ENCODE measurements at places on chromosomes 4 and X. TPM values are rescaled to one million over a fixed set of nuclear protein-coding genes. Genes with fewer than 3 reads are reported as not detected.

DNA sequence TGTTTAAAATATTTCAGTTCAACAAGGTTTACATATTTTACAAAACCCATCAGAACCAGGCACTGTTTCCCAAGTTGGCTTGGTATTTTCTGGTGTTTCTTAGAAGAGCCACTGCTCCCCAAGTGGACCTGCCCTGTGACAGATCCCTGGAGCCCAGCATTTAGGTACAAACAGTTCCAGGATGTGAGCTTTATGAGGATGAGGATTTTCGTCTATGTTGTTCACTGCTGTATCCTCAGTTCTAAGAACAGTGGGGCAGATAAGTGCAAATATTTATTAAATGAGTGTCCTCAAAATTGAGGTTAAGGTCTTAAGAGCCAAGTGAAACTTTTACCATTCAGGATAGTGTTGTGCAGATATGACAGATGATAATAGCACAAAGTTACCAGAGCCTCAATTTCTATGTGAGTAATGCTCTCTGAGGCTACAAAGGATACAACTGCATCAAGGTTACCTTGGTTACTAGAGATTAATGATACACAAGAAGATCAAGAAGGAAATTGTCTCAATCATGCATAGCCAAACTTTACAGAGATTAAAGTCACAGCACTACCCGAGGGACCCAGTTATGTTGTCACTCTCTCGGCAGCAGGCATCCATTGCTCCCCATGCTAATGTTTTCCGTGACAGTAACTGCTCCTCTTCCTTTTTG is 37.5 kb downstream of the ANXA3 start:
- DNase-seq = no peak

GRCh38 chrX:137749246-137749645 is 183.3 kb downstream of the ZIC3 start:
- no peak for DNase-seq

- DNase-seq = no peak
Measured at GRCh38 chrX:105190252-105190853, 30.1 kb downstream of the TEX13A start.

GRCh38 chrX:150512461-150512901 is 55.9 kb upstream of the MTM1 start:
- DNase-seq = no peak

GRCh38 chrX:70176938-70177533 is at the start of gene DGAT2L6:
DGAT2L6 (plus strand) TSS chrX:70177483; CDS start chrX:70177583, 100 bp downstream.
- no peak for DNase-seq

DNA sequence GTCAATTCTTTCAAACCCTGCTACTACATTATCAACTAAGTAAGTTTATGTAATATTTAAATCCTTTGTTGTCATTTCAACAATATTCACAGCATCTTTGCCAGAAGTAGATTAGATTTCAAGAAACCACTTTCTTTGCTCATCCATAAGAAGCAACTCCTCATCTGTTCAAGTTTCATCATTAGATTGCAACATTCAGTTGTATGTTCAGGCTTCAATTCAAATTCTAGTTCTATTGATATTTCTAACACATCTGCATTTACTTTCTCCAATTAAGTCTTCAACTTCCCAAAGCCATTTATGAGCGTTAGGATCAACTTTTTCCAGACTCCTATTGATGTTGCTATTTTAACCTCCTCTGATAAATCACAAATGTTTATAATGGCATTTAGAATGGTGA is 66.1 kb downstream of the BMP3 start:
- no peak for DNase-seq

DNA sequence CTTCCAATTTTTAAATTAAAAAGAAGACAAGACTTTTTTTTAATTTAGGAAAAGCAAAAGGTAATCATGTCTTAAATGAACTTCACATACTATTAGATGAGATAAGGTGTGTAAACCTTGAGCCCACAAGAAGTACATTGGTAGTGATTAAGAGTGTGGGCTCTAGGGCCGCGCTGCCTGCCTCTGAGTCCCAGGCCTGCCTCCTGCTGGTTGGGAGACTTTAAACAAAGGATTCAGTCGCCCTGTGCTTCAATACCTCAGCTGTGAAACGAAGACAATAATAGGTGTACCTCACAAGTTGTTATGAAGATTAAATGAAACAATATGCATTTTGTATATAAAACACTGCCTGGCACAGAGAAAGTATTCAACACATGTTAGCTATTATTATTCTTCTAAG is 95.9 kb upstream of the MYOZ2 start:
- no peak for DNase-seq

GRCh38 chrX:17067534-17067933 is 121.1 kb downstream of the REPS2 start:
- DNase-seq = no peak

DNA sequence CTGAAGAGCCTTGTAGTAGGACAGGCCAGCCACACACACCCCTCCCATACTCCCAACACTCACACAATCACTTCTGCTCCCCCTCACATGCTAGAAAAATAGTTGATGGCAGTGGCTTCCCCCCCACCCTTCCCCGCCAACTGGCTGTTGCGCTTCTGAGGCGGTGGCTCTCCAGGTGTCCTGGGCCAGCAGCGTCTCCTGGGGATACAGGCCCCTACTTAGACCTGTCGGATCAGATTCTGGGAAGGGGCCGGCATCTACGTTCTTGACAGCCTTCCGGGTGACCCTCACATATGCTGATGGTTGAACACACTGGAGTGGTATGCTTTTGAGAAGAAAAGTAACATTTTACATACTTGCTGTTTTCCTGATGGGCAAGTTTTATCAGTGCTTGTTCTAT is 39.9 kb downstream of the TNIP2 start:
- no peak for DNase-seq

DNA sequence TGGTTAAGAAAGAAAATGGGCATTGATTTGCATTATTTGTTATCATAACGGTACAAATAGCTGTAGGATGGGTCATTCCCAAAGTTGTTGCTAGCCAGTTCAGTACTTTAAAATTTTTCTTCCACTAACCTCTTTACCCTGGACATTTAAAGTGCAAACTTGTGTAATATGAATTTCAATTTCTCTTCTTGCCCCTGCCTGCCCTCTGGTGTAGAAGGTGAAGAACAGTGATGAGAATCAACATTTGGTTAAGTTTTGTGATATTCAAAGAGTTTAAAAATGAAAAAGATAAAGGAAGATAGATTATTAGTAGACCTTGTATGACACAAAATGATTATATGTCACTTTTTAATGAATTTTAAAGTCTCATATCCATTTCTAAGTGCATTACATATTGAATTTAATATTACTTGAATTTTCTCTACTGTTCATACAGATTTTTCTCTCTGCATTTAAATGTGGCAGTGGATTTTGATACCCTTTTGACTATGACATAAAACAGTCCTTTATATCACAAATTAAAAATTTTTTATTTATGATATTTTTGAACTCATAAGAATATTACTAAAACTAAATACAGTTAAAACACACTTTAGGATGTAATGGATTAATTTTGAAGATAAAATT is 337.7 kb downstream of the BMPR1B start:
- no peak for DNase-seq

GRCh38 chrX:139759637-139760036 is 51.7 kb upstream of the MCF2 start:
- DNase-seq = no peak

DNA sequence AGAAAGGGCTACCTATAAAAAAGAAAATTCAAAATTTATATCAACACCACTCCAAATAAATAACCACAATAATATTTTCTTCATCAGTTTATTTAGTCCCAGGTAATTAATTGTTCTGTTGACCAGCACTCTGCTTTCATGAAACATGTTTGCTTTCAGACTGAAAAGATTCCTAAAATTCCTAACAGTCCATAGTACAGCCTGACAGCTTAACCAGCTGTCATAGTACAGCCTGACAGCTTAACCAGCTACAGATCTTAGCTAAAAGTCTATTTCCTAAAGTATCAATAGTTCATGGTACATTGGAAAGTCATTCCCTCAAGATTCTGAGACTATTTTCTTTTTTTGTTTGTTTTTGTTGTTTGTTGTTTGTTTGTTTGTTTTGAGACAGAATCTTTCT is 144.1 kb upstream of the DDX53 start:
- DNase-seq = no peak

- no peak for DNase-seq
Measured at GRCh38 chr4:3096202-3096601, 21.7 kb downstream of the HTT start.

- DNase-seq = no peak
Measured at GRCh38 chrX:27884654-27885053, 76.9 kb downstream of the MAGEB10 start.

GRCh38 chrX:30489323-30489722 is 88.2 kb downstream of the TASL start:
- DNase-seq = no peak

DNA sequence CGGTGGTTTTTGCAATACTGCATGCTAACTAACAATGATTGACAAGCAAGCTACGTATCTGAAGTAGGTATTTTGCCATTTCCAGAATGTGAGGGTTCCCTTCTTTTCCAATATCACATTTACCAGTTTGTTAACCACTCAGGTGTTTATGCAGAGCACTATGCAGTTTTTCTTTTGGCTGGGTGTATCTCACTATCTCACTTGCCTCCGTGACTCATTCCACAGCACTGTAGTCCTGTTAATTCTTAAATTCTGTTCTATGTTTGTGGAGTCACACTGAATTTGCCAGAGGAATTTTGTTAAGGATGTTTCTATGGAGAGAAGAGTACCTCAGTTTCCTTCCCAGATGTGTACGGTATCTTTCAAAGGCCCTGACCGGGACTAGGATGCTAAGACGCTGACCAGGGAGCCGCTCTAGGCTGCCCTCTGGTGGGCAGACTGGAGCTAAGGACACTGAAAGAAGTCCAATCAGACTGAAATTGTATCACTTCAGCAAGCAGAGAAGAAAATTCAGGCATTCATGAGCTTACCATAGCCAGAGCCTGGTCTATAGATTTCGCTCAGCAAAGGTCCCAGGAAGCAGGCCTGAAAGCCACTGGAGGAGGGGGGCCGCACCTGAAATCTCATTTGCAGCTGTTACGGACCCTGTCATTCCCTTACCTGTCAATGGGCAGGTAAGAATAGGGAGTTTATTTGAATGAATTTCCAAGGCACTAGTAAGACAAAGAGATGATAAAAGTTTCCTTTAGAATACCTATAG is 388.4 kb upstream of the SPOCK3 start:
- DNase-seq = no peak

- no peak for DNase-seq
Measured at GRCh38 chr4:108141213-108141950, 27.4 kb downstream of the LEF1 start.

DNA sequence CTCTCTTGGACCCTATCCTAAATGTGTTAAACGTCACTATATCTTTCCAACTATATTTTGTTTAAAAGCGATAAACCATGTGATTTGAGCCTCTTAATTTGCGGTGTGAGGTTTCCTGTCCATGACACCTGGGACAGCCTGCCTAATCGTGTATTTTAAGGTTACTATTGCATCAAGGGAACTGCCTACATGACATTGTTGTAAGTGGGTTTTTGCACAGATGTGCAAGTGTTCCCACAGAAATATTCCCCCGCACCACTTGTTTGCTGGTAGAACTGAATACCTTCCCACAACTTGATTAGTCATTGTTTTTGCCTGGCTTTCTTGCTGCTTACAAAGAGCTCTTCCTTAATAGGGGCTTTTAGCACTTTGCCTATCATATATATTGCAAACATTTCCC is 5.1 kb upstream of the FAM184B start:
- no peak for DNase-seq

DNA sequence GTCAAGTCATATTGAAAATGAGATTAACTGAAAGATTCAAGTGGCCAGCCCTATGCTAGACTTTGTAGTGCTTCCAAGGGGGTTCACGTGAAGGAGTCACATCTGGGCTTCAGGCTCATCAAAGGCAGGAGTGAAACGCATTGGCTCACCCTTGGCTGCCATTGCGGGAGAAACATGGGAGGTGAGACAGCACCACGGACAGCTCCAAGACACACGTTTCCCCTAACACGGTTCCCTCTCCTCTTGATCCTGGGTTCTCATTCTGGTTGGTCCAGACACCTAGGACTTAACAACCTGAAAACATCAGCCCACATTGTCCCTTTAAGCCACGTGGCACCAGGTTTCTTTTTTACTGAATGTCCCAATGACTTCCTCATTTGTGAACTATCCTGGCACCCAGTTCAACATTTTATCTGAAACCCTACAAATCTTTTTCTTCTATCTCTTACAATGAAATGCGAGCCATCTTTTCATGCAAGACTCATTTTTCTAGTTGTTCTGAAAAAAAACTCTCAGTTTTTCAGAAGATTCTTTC is 279.0 kb upstream of the VCX3A start:
- DNase-seq = no peak

CENPI gene
- 1.2 TPM for total RNA-seq

CSAG1 gene
- total RNA-seq = not detected

MND1 gene
- not detected for total RNA-seq

NSG1 gene
- 32.9 TPM for total RNA-seq

CPZ gene
- 26.3 TPM for total RNA-seq

CYSLTR1 gene
- total RNA-seq = 0.98 TPM

UGT2B17 gene
- total RNA-seq = not detected

OFD1 gene
- 49.1 TPM for total RNA-seq

PROM1 gene
- not detected for total RNA-seq

CNGA1 gene
- total RNA-seq = 2.0 TPM

TRIM75 gene
- not detected for total RNA-seq

IL21 gene
- total RNA-seq = not detected

DGAT2L6 gene
- total RNA-seq = not detected
